ENCODE measurements at places on chromosomes 2 and 18. TPM values are rescaled to one million over a fixed set of nuclear protein-coding genes. Genes with fewer than 3 reads are reported as not detected.

Gene DYNAP
- not detected for total RNA-seq

Gene ZNF396
- 0.67 TPM for total RNA-seq

Gene CXCR4
- not detected for total RNA-seq

Gene FTCDNL1
- total RNA-seq, result 0.30 TPM

Gene PTPRN
- 9.8 TPM for total RNA-seq

Gene TEKT4
- not detected for total RNA-seq

Gene HTR2B
- total RNA-seq, result under 0.01 TPM

Gene GALNT14
- 1.0 TPM for total RNA-seq
